ENCODE measurements at places on chromosomes 1 and 21. TPM values are rescaled to one million over a fixed set of nuclear protein-coding genes. Genes with fewer than 3 reads are reported as not detected.

HRNR gene
- not detected for total RNA-seq

BARHL2 gene
- total RNA-seq: not detected

SPRR2B gene
- total RNA-seq: not detected

OLFM3 gene
- not detected for total RNA-seq

- H3K27ac ChIP-seq: no peak overlapping the region
- no peaks in the 10 kb centered on the region for H3K36me3 ChIP-seq
- DNase-seq: no peak
- no peaks in the 10 kb centered on the region for H3K4me1 ChIP-seq
- H3K4me3 ChIP-seq: no peak overlapping the region
Measured at GRCh38 chr1:240086726-240087125, 5.0 kb upstream of the FMN2 start.

DNA sequence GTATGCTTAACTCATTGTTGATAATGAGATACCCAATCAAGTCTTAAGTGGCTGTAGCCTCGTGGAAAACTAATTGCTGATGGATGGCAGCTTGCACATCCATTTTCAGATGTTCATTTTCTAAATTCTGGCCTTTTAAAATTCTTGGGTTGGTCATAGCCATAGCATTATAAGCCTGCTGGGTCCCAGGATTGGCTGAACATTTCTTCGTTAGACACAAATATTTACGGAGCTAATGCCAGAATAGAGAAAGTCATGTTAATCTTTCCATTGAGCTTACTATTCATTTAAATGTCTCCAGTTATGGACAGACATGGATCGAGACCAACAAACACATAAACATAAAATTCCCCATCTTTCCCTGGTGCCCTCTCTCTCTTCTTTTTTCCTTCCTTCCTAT, 32.5 kb downstream of the CENPF start:
- DNase-seq: no peak
- H3K4me3 ChIP-seq: no peak overlapping the region
- H3K4me1 ChIP-seq: no peaks in the 10 kb centered on the region

GRCh38 chr1:31588751-31589515, 12.6 kb downstream of the TINAGL1 start:
- H3K4me3 ChIP-seq: no peak overlapping the region
- no peaks in the 10 kb centered on the region for H3K27me3 ChIP-seq
- H3K4me1 ChIP-seq: no peaks in the 10 kb centered on the region
- H3K27ac ChIP-seq: no peak overlapping the region

- peak; percentile 88 for DNase-seq
- H3K36me3 ChIP-seq: no peaks in the 10 kb centered on the region
- H3K4me1 ChIP-seq: peaks cover 70% of the 10 kb centered on the region
- peak overlapping the region; percentile 87 for H3K27ac ChIP-seq
- H3K4me3 ChIP-seq: peak overlapping the region; percentile 44
Measured at GRCh38 chr1:37926038-37926924, 20.6 kb downstream of the INPP5B start.

GRCh38 chr1:84871181-84871580, 21.8 kb downstream of the LPAR3 start:
- no peaks in the 10 kb centered on the region for H3K36me3 ChIP-seq
- H3K4me3 ChIP-seq: no peak overlapping the region
- DNase-seq: no peak
- H3K4me1 ChIP-seq: no peaks in the 10 kb centered on the region
- H3K27ac ChIP-seq: no peak overlapping the region
- H3K27me3 ChIP-seq: no peaks in the 10 kb centered on the region

- H3K4me1 ChIP-seq: no peaks in the 10 kb centered on the region
- H3K36me3 ChIP-seq: peaks cover 29% of the 10 kb centered on the region
- DNase-seq: no peak
- no peaks in the 10 kb centered on the region for H3K27me3 ChIP-seq
- no peak overlapping the region for H3K4me3 ChIP-seq
Measured at GRCh38 chr1:151290709-151291303, 8.7 kb downstream of the ZNF687 start.

DNA sequence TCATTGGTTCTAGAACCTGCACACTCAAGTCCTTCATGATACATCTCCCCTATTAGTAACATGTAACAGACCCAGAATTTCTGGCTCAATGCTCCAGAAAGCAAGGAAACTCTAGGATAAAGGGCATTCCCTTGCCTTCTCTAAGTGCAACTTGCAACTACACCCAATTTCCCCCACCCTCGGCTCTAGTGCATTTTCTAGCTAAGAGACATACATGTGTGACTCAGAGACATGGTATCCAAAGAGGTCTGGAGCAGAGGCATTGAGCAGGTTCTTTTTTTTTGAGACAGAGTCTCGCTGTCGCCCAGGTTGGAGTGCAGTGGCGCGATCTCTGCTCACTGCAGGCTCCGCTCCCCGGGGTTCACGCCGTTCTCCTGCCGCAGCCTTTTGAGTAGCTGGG, 132.9 kb downstream of the ZC3H11B start:
- H3K36me3 ChIP-seq: no peaks in the 10 kb centered on the region
- no peak for DNase-seq
- no peaks in the 10 kb centered on the region for H3K27me3 ChIP-seq
- H3K27ac ChIP-seq: no peak overlapping the region

DNA sequence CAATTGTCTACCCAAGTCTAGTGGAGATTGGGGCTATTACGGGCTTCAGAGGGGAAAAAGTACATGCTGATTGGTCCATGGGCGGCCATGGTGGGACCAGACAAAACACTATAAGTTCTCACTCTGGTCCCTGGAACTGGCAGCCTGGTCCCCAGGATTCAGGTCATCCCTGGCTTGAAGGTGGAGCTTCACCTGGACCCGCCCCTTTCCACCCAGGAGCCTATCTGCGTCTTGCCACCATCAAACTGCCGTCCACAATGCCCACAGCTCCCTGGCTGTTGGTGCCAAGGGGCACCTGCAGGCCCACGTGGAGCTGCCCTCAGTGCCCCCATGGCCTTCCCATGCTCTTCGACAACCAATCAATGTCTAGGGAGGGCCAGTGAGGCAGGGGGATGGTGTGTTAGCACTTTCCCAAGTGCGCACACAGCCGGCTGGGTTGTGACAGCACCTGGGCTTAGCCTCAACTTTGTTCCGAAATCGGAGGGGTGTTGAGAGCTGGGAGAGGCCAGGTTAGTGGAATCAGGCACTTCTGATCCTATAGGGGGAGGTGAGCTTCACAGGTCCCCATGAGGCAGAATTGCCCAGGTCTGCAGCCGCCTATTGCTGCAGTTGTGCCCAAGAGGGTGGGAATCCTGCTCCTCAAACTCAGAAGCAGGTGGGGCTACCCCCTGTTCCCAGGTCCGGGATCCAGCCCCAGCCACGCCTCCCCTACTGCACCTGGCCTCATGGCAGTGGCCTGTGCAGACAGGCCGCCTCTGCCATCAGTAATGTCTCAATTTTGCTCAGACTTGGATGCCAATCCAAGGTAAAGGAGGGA, 1369.4 kb upstream of the PRMT6 start:
- no peaks in the 10 kb centered on the region for H3K27me3 ChIP-seq
- no peak overlapping the region for H3K27ac ChIP-seq
- H3K4me1 ChIP-seq: no peaks in the 10 kb centered on the region
- no peaks in the 10 kb centered on the region for H3K36me3 ChIP-seq

- H3K4me3 ChIP-seq: no peak overlapping the region
- H3K36me3 ChIP-seq: no peaks in the 10 kb centered on the region
- no peak for DNase-seq
- no peak overlapping the region for H3K27ac ChIP-seq
Measured at GRCh38 chr1:44557778-44558177, 116.5 kb downstream of the TMEM53 start.

DNA sequence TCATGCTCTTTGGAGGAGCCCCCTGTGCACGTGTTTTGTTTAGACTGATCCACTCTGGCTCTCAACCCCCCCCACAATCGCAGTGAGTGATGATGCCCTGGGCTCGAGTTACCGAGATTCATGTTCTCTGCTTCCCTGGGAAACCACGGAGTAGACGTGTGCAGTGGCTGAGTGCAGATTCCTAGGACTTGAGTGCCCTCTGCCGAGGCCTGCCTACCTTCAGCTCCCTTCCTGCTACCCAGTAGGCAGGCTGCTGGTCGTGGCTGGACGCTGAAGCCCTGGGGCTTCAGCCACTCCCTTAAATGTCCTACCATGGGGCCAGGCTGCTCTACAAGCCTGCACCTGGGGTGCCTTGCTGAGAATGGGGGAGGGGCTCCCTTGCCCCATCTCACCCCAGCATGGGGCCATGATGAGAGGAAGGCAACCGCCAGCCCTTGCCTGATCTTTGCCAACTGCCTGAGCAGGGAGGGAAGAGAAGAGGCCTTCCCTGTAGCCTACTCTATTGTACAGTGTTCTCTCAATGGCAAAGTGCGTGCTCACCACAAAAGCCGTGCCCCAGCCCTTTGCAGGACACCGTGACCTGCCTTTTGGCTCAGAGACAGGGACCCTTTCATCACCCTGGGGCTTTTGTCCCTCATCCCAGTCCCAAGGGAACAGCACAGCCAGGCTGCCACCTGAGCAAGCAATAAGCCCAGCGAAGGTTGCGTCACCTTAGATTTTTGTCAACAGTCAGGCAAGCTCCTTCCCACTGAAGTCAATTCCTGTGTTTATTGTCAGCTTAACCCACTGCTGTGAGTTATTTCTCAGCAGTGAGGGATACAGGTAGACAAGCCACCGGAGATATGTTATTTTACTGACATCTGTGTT, 4.1 kb upstream of the GRIK3 start:
- DNase-seq: peak; percentile 52
- H3K4me3 ChIP-seq: no peak overlapping the region
- H3K36me3 ChIP-seq: no peaks in the 10 kb centered on the region
- no peak overlapping the region for H3K27ac ChIP-seq
- no peaks in the 10 kb centered on the region for H3K27me3 ChIP-seq

DNA sequence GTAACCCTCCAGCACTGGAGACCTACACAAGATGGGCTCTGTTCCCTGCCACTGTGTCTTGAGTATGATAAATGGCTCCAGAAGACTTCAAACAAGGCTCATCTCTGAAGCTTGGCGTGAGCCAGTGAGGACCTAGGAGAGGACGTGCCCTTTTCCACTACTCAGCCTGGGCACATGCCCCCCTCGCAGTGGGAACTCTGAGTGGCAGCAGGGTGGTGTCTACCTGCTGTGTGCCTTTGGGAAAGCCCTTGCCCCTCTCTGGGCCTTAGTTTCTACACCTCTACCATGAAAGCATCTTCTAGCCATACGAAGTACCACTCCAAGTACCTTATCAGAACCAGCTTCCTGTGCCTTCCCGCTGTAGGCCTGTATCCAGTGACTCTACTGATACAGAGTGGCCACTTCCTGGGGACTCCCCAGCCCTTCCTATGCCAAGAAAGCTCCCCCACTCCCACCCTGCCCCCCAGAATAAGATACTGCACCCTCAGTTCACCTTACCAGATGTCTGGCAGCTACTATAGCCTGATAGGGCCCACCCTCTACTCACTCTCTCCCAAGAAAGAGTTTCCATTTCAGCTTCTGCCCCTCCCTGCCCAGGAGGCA, 3.1 kb upstream of the MOB3C start:
- peaks cover 15% of the 10 kb centered on the region for H3K4me1 ChIP-seq
- no peak overlapping the region for H3K4me3 ChIP-seq
- no peak overlapping the region for H3K27ac ChIP-seq
- no peak for DNase-seq

All from Karpas-422 (cell line).